ENCODE measurements at places on chromosomes 6 and 20.

DNA sequence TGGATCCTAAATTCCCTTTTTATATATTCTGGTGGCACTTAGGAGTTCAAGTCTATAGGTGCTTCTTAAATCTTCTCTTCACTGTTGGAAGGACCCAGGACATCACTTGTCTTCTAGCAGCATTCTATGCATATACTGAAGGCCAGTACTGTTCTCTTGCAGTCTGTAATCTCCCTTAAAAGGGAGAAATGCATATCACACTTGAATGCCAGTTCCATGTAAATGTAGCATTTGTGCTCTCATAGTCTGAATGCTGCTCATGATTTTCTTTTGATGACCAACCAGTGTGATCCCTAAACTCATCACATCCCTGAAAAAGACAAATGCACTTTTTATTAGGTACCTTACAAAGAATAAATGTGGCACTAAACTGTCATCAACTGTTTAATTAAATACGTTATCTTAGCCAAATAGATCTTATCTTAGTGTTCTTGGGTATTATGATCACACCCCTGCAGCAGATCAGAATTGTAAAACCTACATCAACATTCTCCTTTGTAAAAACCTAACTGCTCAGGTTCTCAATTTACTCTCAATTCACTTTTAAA is 176.1 kb downstream of the EPHA7 start:
- no peak for DNase-seq

GRCh38 chr6:30888816-30889495 is 4.6 kb downstream of the DDR1 start:
- no peak for DNase-seq

- DNase-seq, result no peak
Measured at GRCh38 chr6:132726608-132726975, 12.7 kb upstream of the VNN1 start.

DNA sequence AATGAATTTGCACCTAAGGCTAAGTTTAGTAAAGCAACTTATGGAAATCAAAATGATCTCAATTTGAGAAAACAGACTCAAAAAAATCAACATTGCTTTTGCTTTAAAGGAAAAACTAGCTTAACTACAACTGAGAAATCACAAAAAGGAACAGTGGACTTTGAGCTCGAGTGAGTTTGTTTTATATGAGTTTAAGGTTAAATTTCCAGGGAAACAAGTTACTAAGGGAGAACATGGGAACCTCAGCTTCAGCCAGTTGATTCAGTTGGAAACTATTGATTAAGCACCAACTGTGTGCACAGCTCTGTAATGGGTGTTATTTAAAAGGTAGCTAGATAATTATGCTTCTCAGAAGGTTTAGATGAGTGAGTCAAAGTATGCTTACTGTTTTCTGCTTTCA is 85.7 kb downstream of the TBC1D7 start:
- DNase-seq, result no peak

- no peak for DNase-seq
Measured at GRCh38 chr6:24099181-24099580, 26.8 kb upstream of the NRSN1 start.

DNA sequence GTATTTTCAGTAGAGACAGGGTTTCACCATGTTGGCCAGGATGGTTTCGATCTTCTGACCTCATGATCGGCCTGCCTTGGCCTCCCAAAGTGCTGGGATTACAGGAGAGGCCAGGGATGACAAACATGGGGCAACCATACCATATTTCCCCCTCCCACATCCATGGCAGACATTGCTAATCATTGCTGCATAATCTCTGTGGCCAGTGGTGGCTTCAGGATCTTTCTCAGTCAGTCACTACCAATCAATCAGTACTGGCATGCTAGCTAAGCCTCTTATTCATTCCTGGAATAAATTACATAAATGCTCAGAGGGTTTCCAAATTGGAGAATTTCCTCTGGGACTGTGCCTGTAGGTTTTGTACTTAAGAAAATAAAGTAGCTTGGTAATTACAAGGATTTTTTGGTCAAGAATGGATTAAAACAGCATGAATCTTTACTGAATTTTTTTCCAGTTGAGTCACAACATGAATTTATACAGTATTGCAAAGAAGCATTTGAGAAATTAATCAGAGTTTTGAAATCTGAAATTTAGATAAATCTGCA is 138.1 kb downstream of the FNDC1 start:
- no peak for DNase-seq

GRCh38 chr6:31450751-31451150 is 47.2 kb upstream of the MICB start:
- DNase-seq, result no peak

- DNase-seq, result no peak
Measured at GRCh38 chr6:72950114-72950860, 275.0 kb downstream of the KHDC1L start.

GRCh38 chr6:130858498-130859160 is 31.4 kb downstream of the SMLR1 start:
- no peak for DNase-seq

DNA sequence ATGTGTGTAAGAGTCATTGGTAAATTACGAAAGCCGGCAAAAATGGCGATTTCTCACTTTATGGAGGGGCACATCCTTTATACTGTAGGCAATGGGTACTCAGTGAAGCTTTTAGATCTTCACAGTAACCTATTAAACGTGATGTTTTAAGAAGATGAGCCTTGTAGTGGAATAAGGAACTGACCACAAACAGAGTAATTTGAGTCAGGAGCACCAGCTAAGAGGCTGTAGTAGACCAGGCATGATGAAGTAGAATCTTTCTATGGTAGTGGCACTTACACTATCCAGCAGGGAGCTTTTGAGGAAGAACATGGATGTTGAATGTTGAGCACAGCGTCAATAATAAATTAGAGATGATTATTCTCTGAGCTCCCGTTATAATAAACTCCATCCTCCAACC is 65.9 kb downstream of the HIVEP2 start:
- DNase-seq, result no peak

GRCh38 chr6:80872199-80872950 is 765.9 kb downstream of the BCKDHB start:
- DNase-seq, result no peak

- no peak for DNase-seq
Measured at GRCh38 chr20:49452011-49452482, 30.4 kb downstream of the KCNB1 start.

GRCh38 chr6:51394061-51394460 is 575.4 kb downstream of the TFAP2B start:
- no peak for DNase-seq

GRCh38 chr6:52535711-52536423 is 41.0 kb downstream of the TRAM2 start:
- DNase-seq, result no peak

- peak; percentile 78 for DNase-seq
Measured at GRCh38 chr6:39361657-39362486, 39.4 kb upstream of the KCNK16 start.

DNA sequence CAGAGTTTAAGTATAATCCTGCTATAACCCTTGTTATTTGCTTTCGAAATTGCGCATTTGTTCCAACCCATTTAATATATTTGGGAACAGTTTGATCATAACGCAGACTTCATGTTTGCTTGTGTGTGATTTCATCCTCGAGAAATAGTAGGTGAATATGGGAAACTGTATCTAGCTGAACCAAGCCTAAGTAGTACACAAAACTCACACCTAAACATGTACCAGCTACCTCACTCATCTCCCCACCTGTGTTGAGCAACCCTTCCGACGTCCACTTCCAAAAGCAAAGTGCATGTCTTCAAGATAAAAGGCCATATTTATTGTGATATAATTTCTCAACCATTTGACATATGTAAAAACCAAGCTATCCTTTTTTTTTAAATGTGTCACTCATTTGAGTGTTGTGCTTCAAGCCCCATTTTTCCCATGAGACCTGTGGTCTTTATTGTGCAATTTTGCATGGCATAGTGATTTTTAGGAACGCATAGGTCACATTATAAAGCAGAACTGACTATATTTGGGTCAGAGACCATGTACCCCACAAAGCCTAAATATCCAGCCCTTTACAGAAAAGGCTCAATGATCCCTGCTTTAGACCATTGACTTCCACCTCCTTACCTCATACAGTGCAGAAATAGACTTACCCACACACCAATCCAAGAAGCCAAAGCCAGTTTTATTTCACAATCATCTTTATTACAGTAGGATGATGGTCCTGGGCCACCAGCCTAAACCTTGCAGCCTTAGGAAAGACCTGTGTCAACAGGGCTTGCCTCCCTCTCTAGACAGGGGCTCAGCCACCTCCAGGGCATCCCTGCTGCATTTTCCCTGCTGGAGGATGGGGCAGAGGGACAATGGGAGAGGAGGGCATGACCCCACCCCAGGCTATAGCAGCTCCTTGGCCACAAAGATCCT is 7.1 kb downstream of the CCND3 start:
- no peak for DNase-seq

Data from NCI-H2171 treated with DMSO at 0.1 percent for 48 hours (cell line).